ENCODE measurements at places on chromosomes 5 and 9.

DNA sequence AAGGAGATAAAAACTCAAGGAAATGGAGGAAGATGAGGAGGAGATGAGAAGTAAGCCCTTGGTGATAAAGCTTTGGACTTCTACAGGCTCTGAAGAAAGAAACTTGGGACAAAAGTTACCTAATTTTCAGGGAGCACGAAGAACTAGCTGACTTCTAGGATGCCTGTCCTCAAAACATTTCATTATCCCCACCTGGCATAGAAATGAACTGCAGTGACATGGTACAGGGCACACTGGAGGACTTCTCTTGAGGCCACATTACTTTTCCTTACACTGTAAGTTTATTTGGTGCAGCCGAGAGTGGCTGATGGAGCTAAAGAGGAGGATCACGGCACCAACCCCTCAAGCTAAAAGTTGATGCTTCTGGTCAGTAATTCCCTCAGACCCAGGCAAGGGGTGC is 269.5 kb upstream of the MSX2 start:
- H3K4me1 ChIP-seq, result no peaks in the 10 kb centered on the region
- H3K4me3 ChIP-seq, result no peak overlapping the region
- H3K27me3 ChIP-seq, result peaks cover 4% of the 10 kb centered on the region
- no peaks in the 10 kb centered on the region for H3K36me3 ChIP-seq

DNA sequence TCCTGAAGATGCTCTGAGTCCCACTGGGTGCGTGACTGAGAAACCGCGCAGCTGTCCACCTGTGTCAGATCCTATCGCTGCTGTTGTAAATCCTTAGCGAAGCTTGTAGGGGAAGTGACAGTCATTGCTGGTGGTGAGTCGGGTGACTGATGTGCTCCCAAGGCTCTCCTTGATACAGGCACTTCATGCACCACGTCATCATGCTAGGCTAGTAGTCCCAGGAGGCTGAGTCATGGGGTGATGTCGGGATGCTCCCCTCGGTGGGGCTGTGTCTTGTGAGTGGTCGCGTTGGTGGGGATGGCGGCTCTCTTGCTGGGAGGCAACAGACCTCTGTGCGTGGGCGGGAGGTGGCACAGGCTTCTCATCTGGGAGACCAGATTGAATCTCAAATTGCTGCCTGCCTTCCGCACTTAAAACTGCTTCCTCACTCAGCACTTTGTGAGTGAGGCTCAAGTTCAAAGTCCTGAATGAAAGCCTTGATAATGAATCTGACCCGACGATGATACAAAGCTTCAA is 84.7 kb downstream of the CSNK1A1 start:
- no peaks in the 10 kb centered on the region for H3K36me3 ChIP-seq
- peak overlapping the region; percentile 40 for H3K27ac ChIP-seq
- no peaks in the 10 kb centered on the region for H3K27me3 ChIP-seq
- DNase-seq, result peak; percentile 95
- no peak overlapping the region for H3K4me3 ChIP-seq

DNA sequence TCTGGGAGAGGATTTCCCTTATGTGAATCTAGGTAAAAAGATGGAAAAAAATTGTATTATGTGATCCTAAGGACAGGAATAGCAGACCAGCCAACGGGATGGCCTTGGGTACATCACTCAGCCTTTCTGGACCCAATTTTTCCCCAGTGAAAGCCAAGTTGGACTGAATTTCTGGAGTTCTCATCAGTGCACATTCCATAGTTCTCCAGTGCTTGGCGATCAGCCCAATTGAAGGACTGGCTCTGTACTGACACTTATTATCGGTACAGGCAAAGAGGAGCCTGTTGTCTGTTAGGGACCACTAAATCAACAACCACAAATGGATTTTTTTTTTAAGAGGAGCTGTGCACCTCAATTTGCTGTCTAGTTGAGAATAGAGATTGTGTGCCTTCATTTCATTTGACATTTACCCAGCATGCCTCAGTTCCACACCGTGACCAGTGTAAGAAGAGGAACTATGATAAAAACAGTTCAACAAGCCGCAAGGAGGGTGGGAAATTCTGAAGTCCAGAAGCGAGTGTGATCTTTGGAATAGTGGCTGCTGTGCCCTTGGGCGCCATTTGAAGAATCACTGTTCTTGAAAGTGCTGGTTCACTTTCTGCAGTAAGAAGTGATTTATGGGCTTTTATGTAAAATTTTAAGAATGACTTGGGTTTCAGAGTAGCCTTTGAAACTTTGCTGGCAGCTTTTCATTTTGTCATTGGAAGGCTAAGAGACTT is 8.0 kb downstream of the ARL10 start:
- no peak overlapping the region for H3K27ac ChIP-seq
- H3K27me3 ChIP-seq, result no peaks in the 10 kb centered on the region

GRCh38 chr5:149852641-149853330 is 91.8 kb downstream of the PDE6A start:
- peak; percentile 77 for DNase-seq
- no peaks in the 10 kb centered on the region for H3K36me3 ChIP-seq
- peaks cover 2% of the 10 kb centered on the region for H3K4me1 ChIP-seq
- H3K27ac ChIP-seq, result no peak overlapping the region
- peaks cover 44% of the 10 kb centered on the region for H3K27me3 ChIP-seq
- no peak overlapping the region for H3K4me3 ChIP-seq

DNA sequence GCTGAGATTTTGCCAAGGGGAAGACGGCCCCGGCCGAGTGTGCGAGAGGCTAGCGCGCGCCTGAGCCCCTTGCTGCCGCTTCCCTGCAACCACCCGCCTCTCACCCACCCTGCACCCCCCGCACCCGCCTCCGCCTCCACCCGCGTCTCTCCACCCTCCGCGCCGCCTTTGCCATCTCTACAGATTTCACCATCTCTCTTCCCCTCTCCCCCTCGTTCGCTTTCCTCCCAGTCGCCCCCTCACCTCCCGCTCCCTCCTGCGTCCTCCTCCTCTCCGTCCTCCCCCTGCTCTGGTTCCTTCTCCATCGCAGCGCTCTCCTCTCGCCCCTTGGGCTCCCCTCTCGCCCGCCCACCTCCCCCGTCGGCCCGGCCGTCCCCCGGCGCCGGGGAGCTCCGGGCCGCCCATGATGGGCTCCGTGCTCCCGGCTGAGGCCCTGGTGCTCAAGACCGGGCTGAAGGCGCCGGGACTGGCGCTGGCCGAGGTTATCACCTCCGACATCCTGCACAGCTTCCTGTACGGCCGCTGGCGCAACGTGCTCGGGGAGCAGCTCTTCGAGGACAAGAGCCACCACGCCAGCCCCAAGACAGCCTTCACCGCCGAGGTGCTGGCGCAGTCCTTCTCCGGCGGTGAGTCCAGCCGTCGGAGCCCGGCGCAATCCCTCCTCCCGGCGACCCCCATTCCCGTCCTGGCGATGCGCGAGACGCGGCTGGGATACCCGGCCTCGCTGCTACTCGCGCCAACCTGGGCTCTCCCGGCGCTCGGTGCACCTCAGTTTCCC is at the start of gene PRDM12:
Gene PRDM12, plus strand, starts transcription at position 344 of the 778 bp plus-strand sequence. Its CDS starts 60 bp downstream, at position 404.
- H3K4me3 ChIP-seq, result no peak within 1 kb of the TSS
- H3K4me1 ChIP-seq, result no peaks in the 10 kb centered on the region
- H3K27me3 ChIP-seq, result peaks cover 91% of the 10 kb centered on the region
- H3K27ac ChIP-seq, result no peak within 1 kb of the TSS
- no peak for DNase-seq

- H3K4me1 ChIP-seq, result peaks cover 3% of the 10 kb centered on the region
- H3K4me3 ChIP-seq, result no peak overlapping the region
- H3K36me3 ChIP-seq, result no peaks in the 10 kb centered on the region
Observed at GRCh38 chr9:112252194-112252593, 77.1 kb upstream of the SUSD1 start.

DNA sequence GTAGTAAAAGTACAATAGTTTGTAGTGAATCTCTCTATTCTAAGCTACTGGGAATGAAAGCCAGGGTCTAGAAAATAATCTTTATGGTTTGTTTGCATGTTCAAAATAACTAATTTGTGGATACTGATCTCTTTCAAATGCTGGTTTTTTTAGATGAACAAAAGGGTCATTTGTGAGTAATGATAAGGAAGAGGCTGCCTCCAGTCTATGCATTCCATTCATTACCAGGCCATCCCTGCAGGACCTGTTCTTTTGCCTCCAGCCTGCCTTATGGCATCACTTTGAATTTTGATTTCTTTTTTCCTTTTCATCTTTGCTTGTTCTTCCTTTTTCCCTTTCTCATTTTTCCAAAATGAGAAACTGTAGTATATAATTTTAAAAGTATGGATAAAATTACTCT is 312.3 kb downstream of the CWC27 start:
- DNase-seq, result no peak
- H3K27me3 ChIP-seq, result no peaks in the 10 kb centered on the region
- no peaks in the 10 kb centered on the region for H3K36me3 ChIP-seq
- H3K27ac ChIP-seq, result no peak overlapping the region
- no peak overlapping the region for H3K4me3 ChIP-seq

- H3K4me1 ChIP-seq, result peaks cover 8% of the 10 kb centered on the region
- peaks cover 11% of the 10 kb centered on the region for H3K36me3 ChIP-seq
- H3K27ac ChIP-seq, result no peak overlapping the region
- no peak for DNase-seq
- no peak overlapping the region for H3K4me3 ChIP-seq
Observed at GRCh38 chr9:6431038-6431437, 18.0 kb downstream of the UHRF2 start.

- no peak overlapping the region for H3K4me3 ChIP-seq
- no peaks in the 10 kb centered on the region for H3K27me3 ChIP-seq
- H3K27ac ChIP-seq, result no peak overlapping the region
- H3K4me1 ChIP-seq, result no peaks in the 10 kb centered on the region
Observed at GRCh38 chr9:80890124-80890523, 799.2 kb downstream of the TLE1 start.

DNA sequence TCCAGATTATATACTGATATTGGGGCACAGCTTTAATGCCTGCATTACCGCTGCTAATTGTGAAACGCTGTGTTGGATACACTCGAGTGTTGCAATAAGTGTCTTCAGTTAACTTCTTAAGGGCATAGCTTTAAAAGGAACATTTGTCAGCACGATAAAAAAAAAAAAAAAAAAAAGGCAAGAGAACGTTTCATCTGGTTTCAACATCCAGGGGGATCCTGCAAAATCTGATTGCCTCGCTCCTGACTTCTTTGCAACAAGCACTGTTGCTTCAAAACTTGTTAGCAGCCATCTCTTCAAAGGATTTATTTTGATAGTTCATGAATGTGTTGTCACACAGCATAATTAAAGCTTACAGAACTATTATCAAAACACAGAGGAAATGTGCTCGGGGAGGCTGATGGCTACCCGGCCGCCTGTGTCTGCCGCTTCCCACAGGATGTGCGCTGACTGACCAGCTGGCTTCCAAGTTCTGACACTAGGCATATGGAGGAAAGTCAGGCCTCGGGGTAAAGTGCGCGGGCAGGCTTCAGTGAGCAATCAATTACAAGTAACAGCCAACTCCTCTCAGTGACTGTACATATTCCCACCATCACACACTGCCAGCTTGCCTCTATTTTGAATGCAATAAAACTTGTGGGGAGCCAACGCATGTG is 77.7 kb downstream of the EBF1 start:
- peak overlapping the region; percentile 9 for H3K4me3 ChIP-seq
- H3K4me1 ChIP-seq, result peaks cover 5% of the 10 kb centered on the region
- H3K27me3 ChIP-seq, result no peaks in the 10 kb centered on the region
- peak; percentile 86 for DNase-seq
- H3K36me3 ChIP-seq, result no peaks in the 10 kb centered on the region

DNA sequence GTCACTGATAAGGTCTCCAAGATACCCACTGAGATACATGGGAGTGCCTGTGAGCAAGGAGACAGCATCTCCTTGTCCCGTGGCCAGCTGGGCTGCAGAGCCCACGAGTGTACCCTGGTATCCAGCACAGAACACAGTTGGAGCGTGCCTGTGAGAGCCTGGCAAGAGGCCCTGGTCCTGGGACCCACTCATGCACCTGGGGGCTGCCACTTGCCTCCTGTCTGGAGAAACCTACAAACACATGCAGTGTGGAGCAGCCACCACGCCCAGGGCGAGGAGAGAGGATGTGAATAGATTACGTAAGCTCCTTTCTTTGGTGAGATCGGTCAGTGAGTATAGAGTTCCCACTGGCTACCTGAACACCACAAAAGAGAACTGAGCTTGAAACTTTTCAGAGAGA is 88.3 kb downstream of the CTNND2 start:
- no peak overlapping the region for H3K27ac ChIP-seq
- H3K4me1 ChIP-seq, result no peaks in the 10 kb centered on the region
- no peaks in the 10 kb centered on the region for H3K36me3 ChIP-seq

GRCh38 chr5:133829786-133830185 is 138.6 kb downstream of the C5orf15 start:
- no peak for DNase-seq
- H3K36me3 ChIP-seq, result no peaks in the 10 kb centered on the region
- no peaks in the 10 kb centered on the region for H3K4me1 ChIP-seq

DNA sequence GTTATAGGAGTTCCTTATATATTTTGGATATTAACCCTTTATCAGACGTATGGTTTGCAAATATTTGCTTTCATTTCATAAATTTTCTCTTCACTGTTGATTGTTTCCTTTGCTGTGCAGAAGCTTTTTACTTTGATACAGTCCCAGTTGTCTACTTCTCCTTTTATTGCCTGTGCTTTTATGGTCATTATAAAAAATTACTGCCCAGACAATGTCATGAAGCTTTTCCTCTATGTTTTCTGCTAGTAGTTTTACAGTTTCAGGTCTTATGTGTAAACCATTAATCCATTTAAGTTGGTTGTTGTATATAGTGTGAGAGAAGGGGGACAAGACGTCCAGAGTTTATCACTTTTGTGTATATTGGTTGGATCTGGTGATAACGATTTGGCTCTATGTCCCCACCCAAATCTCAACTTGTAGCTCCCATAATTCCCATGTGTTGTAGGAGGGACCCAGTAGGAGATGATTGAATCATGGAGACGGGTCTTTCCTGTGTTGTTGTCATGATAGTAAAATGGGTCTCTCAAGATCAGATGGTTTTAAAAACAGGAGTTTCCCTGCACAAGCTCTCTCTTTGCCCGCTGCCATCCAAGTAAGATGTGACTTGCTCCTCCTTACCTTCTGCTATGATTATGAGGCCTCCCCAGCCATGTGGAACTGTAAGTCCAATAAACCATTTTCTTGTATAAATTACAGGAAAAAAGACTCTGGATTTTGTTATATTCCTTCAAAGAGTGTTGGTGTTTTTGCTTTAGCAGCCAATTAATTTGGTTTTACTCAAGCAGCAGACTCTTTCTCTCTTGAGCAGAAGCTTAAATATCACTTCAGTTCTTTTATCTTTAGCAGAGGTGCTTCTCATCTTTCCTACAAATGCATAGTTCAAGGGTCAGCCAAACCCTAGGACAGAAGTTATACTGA is 13.7 kb downstream of the F2R start:
- peaks cover 2% of the 10 kb centered on the region for H3K4me1 ChIP-seq
- no peak overlapping the region for H3K4me3 ChIP-seq
- no peak overlapping the region for H3K27ac ChIP-seq
- peaks cover 38% of the 10 kb centered on the region for H3K36me3 ChIP-seq

All from IMR-90 (cell line).